ENCODE measurements at places on chromosomes 11 and 22.

GRCh38 chr11:69651834-69652620 is 11.1 kb downstream of the CCND1 start:
- no peak for DNase-seq

DNA sequence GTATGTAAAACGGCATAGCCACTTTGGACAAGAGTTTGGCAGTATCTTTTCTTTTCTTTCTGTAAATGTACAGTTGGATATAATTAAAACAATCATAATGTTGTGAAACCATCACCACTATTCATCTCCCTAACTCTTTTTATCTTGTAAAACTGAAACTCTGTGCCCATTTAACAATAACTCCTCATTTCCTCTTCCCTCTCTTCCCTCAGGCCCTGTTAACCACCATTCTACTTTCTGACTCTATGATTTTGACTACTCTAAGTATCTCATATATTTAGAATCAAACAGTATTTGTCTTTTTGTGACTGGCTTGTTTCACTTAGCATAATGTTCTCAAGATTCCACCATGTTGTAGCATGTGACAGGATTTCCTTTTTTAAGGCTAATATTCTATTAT is 10.2 kb downstream of the SCUBE2 start:
- DNase-seq: no peak

DNA sequence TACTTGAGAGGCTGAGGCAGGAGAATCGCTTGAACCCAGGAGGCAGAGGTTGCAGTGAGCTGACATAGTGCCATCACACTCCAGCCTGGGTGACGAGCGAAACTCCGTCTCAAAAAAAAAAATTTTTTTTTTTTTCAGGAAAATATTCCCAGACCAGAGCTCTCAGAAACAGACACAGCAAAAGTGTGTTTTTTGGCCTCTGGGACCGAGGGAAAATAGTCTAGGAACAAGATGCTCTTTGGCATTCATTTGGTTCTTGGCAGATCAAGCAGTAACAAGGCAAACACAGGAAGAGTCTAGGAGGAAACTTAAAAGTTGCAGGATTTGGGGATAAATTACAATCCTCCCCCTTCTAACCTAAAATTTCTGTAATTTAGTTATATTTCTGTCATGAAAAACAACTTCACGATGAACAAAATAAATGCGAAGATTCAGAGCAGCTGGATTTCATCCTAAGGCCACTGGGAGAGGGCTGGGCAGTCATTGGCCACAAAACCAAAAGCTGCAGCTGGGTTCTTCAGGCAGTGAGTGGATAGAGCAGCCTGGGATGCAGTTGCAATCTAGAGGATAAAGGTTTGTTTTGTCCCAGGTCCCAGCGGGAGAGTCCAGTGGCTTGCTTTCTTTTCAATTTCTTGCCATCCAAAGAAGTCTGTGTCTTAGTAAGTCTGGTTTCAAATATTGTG is 19.7 kb downstream of the ATG16L2 start:
- DNase-seq: no peak

GRCh38 chr11:36586543-36586942 is 7.8 kb upstream of the IFTAP start:
- DNase-seq: no peak

DNA sequence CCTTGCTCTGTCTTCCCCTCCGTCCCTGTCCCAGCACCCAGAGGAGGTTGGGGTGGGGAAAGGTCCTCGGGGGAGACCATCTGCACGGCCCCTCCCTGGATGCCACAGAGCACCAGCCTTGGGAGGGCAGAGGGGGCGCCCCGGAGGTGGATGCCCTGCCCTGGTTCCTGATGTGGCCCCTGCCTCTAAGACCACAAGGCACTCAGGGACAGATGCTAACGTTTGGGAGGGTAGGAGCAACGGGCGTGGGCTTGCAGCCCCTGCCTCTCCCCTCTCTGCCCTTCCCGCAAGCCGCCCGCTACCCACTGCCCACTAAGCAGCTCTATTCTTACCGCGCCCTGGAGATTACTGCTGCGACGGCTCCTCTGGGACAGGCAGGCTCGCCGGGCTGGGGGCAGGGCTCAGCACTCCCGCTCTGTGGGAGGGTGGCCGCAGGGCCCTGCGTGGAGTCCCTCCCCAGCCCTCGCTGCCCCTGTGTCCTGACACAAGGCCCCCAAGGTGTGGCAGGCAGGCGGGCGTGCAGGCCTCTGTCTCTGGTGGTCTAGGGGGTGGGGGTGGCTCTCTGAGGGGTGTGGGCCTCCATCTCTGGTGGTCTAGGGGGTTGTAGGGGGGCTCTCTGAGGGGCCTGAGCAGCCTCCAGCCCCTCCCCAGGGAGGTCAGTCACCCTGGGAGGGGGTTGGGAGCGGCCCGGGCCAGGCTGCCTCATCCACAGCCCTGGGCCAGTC is 14.9 kb downstream of the BRSK2 start:
- DNase-seq: no peak

DNA sequence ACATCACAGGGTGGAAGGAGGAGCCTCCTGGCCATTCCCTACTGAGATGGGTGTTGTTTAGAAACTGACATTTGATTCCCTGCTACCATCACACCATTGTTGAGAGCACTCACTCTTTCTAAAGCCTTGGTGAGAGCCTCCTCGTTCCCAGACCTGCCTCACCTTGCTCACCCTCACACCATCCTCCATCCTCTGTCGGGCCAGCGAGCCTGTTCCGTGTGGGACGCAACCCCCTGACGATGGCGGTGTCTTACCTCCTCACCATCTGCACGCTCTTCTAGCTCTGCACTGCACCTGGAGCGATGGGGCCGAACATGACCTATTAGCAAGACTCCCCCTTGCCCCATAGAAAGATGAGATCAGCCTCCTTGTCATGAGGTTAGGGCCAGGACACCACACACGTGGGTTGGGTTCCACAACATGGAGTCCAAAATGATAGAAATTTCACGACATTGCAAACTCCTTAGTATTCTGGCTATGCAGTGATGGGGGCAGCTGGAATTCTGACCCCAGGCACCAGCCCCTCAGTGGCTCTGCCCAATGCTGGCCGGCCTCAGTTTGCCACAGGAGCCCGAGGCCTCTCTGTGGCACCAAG is 1017.9 kb downstream of the TBC1D22A start:
- DNase-seq: no peak

GRCh38 chr11:60241786-60242185 is 1.2 kb downstream of the MS4A4E start:
- DNase-seq: no peak

DNA sequence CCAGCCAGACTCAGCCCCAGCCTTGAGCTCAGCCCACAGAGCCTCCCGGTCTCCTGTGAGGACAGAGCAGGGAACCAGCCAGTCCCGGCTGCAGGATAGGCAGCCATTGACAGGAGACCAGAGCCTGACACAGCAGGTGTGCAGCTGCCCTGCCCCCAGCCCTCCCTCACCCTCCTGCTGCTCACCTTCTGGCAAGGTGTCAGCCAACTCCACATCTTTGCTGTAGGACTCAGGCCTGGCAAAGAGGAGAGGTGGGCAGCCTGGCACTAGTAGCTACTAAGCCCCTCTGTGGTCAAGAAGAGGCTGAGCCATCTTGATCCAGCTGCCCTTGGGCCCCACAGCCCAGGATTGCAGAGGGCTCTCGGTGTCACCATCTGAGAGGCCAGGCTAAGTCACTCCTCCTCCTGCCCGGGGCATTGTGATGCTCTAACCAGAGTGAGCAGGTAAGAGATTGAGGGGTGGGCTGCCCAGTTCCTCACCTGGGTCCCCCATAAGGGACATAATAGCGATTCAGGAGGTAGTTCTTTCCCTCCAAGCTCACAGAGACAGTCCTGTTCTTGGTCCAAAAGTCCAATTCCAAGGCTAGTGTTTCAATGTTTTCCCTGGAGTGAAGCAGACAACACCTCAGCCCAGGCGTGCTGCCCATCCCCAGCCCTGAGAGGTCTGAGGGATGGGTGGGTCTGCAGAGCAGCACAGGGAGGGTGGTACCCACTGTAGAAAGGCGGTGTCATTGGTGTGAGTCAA is 18.6 kb downstream of the TREH start:
- no peak for DNase-seq

- DNase-seq: no peak
Observed at GRCh38 chr22:39092111-39092862, 4.8 kb upstream of the APOBEC3H start.

DNA sequence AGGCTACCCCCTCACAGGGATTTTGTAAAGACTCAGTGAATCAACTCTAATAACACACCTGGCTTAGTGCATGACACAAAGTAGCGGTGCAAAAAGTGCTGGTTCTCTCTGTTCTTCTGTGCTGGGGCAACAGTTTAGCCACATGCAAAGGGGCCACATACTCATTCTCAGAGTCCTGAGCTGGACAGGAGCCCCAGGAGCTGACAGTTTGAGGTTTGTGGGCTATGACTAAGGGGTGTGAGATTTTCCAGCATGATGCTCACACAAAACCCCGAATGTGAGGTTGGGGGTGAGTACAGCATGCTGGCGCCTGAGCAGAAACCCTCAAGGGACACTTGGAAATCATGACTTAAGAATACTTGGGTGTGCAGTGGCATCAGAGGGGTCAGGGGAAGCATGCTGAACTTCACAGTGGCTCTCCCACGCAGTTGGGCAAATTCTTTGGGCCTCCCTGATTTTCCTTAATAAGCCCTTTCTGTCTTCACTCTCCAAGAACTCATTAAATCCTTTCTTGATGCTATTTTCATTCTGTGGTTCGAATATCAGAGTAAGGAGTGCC is 31.0 kb downstream of the TMPRSS5 start:
- peak; percentile 62 for DNase-seq

- no peak for DNase-seq
Observed at GRCh38 chr11:5547982-5548381, 358 bp downstream of the OR52H1 start.

DNA sequence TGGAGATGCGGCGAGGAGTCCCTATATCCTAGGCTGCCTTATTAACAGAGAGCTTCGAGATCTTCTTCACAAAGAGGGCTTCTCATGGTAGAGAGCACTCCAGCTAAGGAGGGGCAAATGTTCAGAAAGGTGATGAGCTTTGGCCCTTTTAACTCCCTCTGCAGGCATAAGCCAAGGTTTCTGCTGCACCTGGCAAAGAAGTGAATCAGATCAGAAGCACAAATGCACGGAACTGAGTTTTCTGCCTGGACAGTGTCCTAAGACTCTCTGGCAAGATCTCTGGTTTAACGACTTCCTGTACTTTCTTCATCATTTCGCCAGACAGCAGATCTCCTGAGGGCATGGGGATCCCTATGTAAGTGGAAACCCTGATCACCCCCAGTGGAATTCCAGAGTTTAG is 37.2 kb downstream of the POU2AF3 start:
- DNase-seq: no peak

- no peak for DNase-seq
Observed at GRCh38 chr11:117830674-117831351, 6.3 kb upstream of the FXYD2 start.

GRCh38 chr22:43697894-43698293 is 114.2 kb downstream of the EFCAB6 start:
- no peak for DNase-seq

All from H54 (cell line).